ENCODE measurements at places on chromosomes 2 and 18.

GRCh38 chr2:202577250-202578183 is 57.3 kb upstream of the FAM117B start:
- no peaks in the 10 kb centered on the region for H3K27me3 ChIP-seq
- no peak overlapping the region for H3K4me3 ChIP-seq
- no peak overlapping the region for H3K27ac ChIP-seq

- DNase-seq = no peak
- no peaks in the 10 kb centered on the region for H3K36me3 ChIP-seq
- H3K4me1 ChIP-seq = peaks cover 4% of the 10 kb centered on the region
- H3K27ac ChIP-seq = no peak overlapping the region
- no peak overlapping the region for H3K4me3 ChIP-seq
- peaks cover 2% of the 10 kb centered on the region for H3K27me3 ChIP-seq
Observed at GRCh38 chr2:176356251-176356650, 87.0 kb downstream of the MTX2 start.

DNA sequence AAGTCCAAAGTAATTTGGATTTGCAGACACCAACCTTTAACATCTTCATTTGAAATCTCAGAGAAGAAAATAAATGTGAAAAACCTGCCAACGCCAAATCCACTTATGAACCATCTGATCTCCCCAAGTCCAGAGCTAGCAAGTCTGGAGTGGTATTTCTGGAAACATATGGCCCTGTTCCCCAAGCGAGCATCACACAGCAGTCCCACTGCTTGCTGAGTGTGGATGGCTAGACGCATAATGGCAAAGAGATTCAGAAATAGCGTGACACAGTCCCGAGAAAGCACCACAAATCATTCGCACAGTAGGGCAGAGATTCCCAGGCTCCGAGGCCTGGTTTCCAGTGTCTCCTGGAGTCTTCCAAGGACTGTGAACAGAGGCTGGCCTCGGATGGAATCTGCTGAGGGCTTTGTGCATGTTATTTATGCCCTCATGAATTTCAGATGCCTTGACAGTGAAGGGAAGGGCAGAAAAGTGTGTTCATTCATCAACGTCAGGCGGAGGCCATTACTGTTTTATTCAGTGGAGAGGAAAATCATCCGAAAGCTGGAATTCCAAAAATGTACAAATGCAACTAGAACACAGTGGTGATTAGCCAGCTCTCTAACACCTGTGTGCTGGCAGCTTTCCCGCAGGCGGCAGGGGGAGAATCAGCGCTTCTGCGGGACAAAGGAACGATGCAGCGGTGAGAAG is 417.0 kb downstream of the EIPR1 start:
- H3K4me1 ChIP-seq = no peaks in the 10 kb centered on the region
- DNase-seq = no peak
- no peaks in the 10 kb centered on the region for H3K27me3 ChIP-seq
- no peak overlapping the region for H3K4me3 ChIP-seq

GRCh38 chr2:109422758-109423500 is 190.8 kb downstream of the SEPTIN10 start:
- H3K27me3 ChIP-seq = peaks cover 6% of the 10 kb centered on the region
- no peak overlapping the region for H3K27ac ChIP-seq
- H3K36me3 ChIP-seq = no peaks in the 10 kb centered on the region
- no peaks in the 10 kb centered on the region for H3K4me1 ChIP-seq
- no peak overlapping the region for H3K4me3 ChIP-seq
- no peak for DNase-seq

- H3K4me1 ChIP-seq = peaks cover 57% of the 10 kb centered on the region
- DNase-seq = no peak
- H3K36me3 ChIP-seq = no peaks in the 10 kb centered on the region
- no peaks in the 10 kb centered on the region for H3K27me3 ChIP-seq
Observed at GRCh38 chr2:8548065-8548618, 133.7 kb upstream of the ID2 start.
